NCI-H1417 treated with DMSO at 0.1 percent for 48 hours (cell line): ENCODE measurements at places on chromosomes 1 and 21.

- DNase-seq = no peak
These were observed 56.2 kb downstream of the KLHDC7A start for GRCh38 chr1:18536915-18537314.

DNA sequence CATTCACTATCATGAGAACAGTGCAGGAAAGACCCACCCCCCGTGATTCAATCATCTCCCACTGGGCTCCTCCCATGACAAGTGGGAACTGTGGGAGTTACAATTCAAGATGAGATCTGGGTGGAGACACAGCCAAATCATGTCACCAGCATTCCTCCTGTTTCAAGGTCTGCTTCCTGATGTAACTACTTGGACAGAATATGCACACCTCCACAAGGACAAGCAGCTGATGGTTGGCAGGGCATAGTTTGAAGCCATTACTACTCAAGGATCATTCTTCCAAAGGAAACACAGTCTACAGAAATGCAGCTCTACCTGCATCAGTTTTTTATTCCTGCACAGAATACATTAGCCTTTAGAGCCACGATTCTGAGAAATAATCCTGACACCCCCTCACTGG is 28.5 kb upstream of the RNF2 start:
- no peak for DNase-seq

GRCh38 chr1:234584420-234584805 is 25.6 kb downstream of the IRF2BP2 start:
- no peak for DNase-seq

GRCh38 chr21:43994085-43994484 is 18.0 kb upstream of the TRAPPC10 start:
- no peak for DNase-seq

DNA sequence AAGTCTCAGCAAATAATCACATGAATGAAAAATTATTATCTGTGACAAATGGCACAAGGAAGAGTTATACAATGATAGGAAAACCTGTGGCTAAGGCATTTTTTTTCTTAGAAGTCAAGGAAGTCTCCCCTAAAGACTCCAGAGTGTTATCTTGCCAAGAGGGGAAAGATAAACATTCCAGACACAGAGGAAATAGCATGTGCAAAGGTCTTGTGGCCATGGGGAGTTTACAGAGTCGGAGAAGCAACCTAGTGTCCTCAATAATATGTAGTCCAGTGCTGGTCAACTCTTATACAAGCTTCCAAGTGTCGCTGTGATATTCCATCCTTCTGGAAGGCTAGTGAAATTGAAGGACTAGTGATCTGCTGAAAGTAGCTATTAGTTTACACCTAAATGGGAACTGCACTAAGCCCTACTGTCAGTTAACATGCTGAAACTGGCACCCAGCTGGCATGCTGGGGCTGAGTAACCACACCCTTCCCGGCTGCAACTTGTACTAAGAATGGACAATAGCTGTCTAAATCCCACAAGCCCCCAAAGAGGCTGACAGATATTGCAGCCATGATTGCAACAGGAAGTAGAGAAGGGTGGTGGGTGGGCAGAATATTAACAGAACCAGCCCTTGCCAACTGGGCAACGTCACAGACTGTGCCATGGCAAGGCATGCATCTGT is 11.5 kb upstream of the ATP1B1 start:
- no peak for DNase-seq

- DNase-seq = no peak
These were observed 160.5 kb downstream of the PTBP2 start for GRCh38 chr1:96882096-96882495.

DNA sequence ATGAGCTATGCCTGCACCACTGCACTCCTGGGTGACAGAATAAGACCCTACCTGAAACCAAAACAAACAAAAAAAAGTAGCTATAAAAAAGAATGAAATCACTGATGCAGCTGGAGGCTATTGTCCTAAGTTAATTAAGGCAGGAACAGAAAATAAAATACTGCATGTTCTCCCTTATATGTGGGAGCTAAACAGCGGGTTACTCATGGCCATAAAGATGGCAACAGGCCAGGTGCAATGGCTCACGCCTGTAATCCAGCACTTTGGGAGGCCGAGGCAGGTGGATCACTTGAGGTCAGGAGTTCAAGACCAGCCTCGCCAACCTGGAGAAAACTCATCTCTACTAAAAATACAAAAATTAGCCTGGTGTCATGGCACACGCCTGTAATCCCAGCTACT is 152.7 kb downstream of the PIK3R3 start:
- DNase-seq = no peak

GRCh38 chr1:1354271-1355247 is 3.8 kb downstream of the MXRA8 start:
- DNase-seq = no peak

DNA sequence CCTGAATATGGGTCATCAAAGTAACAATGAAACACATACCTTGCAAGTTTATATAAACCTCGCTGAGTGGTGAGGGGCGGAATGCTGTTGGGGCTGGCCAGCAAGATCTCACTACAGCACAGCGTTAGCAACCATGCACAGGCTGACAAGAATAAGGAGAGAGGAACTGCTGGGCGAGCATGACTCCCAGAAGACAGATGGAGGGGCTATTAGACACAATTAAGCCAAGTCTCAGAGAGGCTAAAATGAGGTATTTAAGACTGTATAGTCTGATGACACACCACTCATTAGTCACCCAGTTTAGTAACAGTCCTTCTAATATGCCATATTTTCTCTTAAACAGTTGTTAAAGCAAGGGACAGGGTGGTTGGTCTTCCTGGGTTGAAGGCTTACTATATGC is 340.2 kb upstream of the NR5A2 start:
- DNase-seq = no peak

- DNase-seq = no peak
These were observed 12.6 kb upstream of the MNDA start for GRCh38 chr1:158818560-158818959.

- no peak for DNase-seq
These were observed 853 bp downstream of the USP16 start for GRCh38 chr21:29025328-29025713.

DNA sequence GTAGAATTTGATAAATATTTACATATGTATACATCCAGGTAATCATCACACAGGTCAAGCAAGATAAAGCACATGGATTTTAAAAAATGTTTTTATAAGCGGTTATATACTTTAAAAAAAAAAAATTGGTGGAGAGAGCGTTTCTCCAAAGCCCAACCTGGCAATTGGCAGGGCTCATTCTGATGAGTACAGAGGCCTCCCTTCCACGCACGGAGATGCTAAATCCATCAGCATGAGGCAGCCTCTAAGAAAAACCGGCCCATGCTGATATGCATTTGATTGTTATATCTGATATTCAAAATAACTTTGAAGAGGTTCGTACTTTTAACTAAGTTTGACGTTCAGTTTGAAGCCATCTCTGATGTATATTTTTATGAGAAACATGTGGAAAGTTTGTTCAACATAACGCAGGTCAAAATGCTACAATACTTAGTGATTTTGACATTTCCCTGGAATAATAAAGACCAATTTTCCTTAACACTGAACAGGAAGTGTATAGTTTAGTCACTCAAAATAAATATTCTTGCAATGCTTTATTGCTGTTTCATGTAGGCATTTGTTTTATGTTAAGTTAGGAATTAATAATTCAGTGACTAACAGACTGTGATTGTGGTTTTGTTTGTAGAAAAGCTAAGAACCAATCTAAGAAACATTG is 151.7 kb downstream of the NR5A2 start:
- DNase-seq = no peak

- no peak for DNase-seq
These were observed 8.6 kb downstream of the PAPPA2 start for GRCh38 chr1:176471338-176472121.

GRCh38 chr1:5287178-5288150 is 633.1 kb downstream of the AJAP1 start:
- DNase-seq = no peak

GRCh38 chr1:162892906-162893611 is 32.1 kb upstream of the CCDC190 start:
- DNase-seq = no peak

DNA sequence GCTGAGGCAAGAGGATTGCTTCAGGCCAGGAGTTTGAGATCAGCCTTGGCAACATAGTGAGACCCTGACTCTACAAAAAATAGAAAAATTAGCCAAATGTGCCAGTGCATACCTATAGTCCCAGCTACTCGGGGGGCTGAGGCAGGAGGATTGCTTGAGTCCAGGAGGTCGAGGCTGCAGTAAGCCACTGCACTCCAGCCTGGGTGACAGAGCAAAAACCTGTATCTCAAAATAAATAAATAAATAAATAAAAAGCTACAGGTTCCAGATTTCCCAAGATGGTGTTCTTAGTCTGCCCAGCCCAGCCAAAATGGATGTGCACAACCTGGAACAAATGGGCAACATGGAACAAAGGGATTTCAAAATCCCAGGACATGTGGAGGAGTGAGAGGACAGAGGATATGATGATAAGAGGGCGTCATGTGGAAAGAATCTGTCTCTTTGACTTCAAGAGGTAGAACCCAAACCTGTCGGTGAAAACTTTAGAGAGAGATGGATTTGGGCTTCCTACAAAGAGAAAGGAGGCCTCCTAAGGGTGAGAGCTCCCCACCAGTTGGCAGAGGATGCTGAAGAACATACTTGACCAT is 3.2 kb downstream of the EDARADD start:
- no peak for DNase-seq

GRCh38 chr1:156664767-156665411 is 12.3 kb downstream of the NES start:
- no peak for DNase-seq

- DNase-seq = no peak
These were observed 28.2 kb downstream of the VAV3 start for GRCh38 chr1:107936498-107937481.

DNA sequence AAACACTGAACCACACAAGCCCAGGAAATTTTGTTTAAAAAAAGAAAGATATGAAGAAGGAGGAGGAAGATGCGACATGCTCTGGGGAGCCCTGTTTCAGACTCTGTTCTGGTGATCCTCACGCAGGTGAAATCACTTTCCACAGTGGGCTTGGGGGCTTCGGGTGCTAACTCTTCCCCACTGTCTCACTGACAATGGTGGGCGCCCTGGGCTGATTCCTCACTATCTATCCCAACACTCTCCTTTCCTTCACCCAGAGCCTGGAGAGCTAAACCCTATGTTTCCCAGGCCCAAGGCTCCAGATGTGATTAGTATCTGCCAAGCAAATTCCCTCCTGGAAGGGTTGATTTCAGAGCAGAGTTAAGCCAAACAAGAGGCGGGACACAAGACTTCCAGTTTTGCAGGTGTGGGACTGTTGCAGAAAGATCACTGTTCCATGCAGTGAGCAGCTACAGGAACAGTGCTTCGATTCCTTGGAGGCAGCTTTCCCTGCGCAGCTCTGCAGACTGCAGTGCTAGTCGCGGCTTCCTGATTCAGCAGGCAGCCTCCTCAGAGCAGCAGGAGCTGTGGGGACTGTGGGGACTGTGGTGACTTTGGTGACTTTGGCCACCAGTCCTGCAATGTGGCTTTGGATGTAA is 168.3 kb downstream of the RHOU start:
- DNase-seq = no peak

DNA sequence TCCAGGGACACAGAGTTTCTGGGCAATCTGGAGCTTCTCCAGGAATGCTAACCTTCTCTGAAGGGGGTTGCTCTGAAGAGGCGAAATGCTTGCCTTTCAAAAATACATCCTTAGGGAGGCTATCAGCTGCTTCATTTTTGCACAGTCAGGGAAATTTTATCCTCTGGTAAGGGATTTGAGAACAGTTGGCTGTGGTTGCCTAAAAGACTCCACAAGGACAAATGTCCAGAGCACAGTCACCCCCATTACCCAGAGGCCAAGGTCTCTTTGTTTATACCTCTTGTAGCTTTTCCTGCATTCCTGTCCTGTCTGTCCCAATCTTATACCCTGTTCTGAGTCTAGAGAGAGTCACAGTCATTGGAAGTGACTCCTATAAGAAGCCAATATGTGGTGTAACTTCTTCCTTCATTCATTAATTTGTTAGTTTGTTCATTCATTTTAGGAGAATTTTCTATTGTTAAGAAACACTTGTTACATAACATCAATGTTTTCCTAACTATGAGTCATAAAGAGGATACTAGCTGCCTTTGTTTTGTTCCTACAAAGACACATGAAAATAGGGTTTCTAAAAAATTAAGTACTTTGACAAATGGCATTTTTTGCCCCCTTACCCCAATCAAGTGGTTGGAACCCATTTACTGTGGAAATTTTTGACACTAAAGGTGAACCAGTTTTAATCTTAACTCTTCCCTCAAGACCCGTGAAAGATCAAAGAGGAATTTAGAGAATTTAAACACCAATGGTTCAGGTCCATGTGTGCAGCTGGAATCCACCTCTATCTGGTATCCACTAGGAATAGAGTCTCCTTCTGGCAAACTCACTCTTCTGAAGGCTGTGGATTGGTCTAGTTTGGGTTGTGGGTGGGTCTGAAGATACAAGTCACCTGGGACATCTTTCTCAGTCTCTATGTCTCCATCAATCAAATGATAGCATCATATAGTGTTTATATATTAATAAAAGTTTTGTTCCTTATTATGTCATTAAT is 47.1 kb downstream of the GPR88 start:
- no peak for DNase-seq
